ENCODE measurements at places on chromosomes 6 and 20.

DNA sequence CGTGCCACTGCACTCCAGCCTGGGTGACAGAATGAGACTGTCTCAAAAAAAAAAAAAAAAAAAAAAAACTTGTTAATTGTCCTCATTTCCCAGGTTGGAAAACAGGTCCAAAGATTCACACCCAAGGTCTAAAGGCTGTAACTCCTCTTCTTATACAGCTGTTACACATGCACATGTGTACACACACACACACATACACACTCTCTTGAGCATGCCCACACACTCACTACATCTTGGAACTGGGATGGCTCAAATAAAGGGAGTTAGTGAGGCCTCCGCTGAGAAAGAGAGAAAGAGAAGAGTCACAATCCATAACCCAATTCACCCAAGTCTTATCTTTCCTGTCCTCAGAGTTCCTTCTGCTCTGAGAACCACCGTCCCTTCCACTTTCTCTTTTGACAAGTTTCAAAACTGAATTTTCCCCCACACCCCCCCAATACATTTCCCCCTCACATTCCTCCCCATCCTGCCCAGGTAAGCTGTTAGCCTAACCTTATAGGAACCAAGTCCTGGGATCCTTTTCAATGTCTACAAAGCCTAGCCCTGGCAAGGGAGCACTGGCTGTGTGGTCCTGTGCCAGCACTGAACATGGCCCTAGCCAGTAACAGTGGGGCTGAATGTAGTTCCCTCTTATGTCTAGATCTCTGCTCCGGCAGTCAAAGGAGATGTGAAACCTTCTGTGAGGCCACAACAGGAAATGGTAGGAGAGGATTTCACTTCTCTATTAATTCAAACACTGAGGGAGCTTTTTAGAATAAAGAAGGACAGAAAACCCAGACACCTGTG is 3.2 kb upstream of the HLA-DMB start:
- peak; percentile 94 for DNase-seq

GRCh38 chr6:131949620-131949908 is 1.6 kb downstream of the CCN2 start:
- DNase-seq = no peak

DNA sequence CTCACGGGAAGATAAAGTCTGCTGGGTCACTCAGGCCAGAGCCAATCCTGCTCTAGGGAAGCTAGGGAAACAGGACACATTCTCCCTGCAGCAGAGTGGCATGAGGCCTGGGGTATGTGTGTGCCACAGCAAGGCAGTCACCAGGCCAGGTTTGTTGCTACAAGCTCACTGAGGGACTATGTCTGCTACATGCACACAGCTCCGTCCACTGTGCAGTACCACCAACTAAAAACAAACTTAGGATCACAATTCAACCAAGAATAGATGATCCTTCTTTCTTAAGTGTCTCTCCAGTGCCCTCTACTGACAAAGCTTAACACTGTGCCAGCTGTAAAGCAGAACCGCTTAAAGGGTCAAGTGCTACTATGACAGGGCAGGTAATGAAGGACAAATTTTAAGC is 192.5 kb downstream of the PTPRK start:
- DNase-seq = peak; percentile 78

GRCh38 chr20:11371831-11372230 is 545.9 kb upstream of the BTBD3 start:
- DNase-seq = no peak

- DNase-seq = no peak
These were observed 155.3 kb downstream of the DHX35 start for GRCh38 chr20:39117491-39117890.

DNA sequence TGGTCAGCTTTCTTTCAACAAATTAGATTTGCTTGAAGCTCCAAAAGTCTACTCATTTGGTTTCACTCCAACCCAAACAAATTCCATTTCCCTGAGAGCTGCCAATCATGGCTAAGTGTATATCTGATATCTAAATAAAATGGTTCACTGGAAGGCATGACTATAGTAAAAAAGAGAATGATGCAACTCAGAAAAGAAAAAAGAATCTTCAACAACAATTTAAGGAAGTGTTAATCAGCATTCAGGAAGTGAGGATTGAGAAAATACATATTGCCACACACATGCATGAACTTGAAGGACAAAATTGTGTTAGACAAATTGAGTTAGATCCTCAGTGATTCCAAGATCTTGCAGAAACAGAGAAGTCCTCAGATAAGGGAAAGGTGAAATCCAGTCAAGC is 972.9 kb upstream of the FLRT3 start:
- no peak for DNase-seq

DNA sequence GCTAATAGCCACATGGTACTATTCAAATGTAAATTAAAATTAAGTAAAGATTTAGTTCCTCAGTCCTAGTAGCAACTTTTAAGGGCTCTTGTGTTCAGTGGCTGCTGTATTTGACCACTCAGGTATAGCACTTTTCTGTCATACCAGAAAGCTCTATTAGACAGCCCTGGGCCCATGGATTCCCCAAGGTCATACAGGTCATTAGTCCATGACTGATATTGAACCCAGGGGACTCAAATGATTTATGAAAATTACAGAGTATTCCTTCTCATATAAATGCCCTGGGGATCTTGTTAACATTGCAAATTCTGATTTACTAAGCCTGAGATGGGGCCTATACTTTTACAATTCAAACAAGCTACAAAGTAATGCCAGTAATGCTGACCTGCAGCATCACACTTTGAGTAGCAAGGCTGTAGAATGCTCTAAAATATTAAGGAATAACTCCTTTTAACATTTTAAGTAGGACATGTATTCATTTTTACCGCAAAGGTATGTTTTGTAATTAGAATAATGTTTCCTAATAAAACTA is 29.6 kb downstream of the RNF217 start:
- DNase-seq = peak; percentile 75

GRCh38 chr6:157258878-157259277 is 64.4 kb downstream of the TMEM242 start:
- no peak for DNase-seq

DNA sequence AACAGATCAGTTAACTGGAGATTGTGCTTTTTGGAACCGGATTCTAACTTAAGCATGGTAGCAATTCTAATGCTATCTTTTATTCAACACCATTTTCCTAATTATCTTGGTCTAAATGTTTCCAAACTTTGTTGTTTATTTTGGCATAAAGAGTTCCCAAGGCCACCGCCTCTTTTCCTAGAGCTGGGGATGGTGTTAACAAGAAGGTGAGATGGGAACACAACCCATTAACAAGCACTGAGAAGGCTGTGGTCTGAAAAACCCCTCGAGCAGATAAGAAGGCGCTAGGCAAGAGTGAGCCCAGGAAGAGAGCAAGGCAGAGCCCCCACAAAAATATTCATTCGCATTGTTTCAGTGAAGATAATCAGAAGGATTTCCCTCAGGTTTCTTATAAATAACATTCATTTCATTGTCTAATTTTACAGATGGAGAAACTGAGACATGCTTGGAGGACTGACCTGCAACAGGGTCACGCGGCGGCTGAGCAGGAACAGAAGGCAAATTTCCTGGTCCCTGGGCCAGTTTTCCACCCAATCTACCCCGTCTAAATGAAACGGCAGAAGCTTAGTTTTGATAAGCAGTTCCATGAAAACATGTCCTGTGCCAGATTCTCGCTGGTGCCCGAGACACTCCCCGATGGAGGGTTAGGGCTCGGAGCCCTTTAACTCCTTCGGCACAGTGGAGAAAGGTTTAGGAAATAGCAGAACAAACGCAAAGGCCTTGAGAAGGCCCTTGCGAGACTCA is 155.6 kb downstream of the FOXC1 start:
- no peak for DNase-seq

GRCh38 chr20:1375515-1375914 is 17.3 kb downstream of the FKBP1A start:
- no peak for DNase-seq

GRCh38 chr6:169216830-169217229 is 36.8 kb downstream of the THBS2 start:
- no peak for DNase-seq

- no peak for DNase-seq
These were observed 324.5 kb downstream of the PREX1 start for GRCh38 chr20:48503166-48503815.

DNA sequence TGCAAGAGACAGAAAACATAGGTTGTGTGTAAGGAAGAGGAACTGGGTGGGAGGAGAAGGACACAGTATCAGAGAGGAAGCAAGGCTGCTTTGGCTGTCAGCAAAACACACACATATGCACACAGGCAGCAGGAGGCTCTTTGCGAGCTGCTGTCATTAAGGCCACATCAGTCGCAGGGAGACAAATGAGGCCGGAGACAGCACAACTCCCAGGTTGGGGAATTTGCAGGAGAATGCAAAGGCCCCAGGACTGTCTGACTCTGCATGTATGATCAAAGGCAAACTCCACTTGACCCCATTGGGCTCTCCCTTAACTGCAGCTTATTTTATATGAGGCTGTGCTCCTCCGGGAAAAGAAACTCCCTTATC is 35.3 kb downstream of the METTL24 start:
- DNase-seq = no peak

DNA sequence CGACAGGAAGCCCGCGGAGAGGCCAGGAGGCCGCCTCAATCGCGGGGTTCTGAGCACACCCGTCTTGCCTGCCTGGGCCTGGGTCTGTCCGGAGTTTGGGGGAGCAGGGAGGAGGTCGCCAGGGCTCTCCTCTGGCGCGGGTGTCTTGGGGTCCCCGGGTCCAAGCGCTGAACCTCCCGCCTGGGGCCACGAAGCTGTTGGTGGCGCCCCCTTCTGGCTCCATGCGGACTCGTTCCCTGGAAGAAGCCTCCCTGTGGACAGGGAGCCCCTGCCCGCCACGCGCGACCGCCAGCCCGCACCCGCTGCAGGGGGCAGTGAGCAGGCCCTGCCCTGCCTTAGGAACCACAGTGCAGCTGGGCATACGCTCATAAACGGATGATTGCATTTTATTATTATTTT is 44.7 kb downstream of the MCUR1 start:
- DNase-seq = no peak

DNA sequence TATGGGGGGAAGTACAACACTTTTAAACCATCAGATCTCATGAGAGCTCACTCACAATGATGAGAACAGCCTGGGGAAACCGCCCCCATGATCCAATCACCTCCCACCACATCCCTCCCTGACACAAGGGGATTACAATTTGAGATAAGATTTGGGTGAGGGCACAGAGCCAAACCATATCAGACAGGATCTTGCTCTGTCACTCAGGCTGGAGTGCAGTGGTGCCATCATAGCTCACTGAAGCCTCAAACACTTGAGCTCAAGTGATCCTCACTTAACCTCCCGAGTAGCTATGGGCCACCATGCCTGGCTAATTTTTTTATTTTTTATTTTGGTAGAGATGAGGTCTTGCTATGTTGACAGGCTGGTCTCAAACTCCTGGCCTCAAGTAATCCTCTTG is 5.1 kb upstream of the IYD start:
- DNase-seq = no peak

- DNase-seq = peak; percentile 81
These were observed 3.2 kb downstream of the GRIK2 start for GRCh38 chr6:101396548-101397173.

- DNase-seq = no peak
These were observed 1579.3 kb downstream of the HACE1 start for GRCh38 chr6:103280417-103280816.

DNA sequence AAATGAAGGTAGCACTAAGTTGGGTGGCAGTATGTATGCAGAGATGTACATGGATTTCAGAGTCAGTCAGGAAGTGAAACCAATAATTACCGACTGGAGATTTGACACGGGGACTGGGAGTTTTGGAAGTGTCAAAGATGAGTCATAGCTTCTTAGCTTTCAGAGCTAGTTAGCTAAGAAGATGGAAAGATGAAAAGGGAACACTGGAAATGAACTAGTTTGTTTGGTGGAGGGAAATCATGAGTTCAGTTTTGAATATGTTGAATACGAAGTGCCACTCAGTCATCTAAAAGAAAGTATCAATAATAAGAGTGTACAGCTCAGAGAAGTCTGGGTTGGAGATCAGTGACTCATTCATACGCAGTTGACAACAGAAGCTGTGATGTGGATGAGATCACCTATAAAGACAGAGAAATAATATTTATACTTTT is 7.5 kb downstream of the ESF1 start:
- DNase-seq = no peak

- DNase-seq = peak; percentile 88
These were observed 93.2 kb downstream of the DLGAP4 start for GRCh38 chr20:36399147-36399968.

DNA sequence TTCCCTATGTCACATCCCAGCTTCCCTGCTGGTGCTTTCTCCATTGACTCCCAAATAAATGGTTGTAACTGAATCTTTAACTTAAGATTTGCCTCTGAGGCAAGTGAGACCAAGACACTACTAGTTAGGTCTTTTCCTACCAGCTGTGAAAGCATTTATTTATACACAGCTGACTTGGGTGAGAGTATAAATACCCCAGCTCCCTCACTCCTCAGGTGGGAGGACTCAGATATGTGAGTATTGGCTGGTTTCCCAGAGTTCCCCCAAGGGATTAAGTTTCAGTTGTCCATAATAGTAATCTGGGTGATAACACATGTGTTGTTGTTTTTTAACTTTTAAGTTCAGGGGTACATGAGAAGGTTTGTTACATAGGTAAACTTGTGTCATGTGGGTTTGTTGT is 49.8 kb downstream of the CFAP61 start:
- no peak for DNase-seq

DNA sequence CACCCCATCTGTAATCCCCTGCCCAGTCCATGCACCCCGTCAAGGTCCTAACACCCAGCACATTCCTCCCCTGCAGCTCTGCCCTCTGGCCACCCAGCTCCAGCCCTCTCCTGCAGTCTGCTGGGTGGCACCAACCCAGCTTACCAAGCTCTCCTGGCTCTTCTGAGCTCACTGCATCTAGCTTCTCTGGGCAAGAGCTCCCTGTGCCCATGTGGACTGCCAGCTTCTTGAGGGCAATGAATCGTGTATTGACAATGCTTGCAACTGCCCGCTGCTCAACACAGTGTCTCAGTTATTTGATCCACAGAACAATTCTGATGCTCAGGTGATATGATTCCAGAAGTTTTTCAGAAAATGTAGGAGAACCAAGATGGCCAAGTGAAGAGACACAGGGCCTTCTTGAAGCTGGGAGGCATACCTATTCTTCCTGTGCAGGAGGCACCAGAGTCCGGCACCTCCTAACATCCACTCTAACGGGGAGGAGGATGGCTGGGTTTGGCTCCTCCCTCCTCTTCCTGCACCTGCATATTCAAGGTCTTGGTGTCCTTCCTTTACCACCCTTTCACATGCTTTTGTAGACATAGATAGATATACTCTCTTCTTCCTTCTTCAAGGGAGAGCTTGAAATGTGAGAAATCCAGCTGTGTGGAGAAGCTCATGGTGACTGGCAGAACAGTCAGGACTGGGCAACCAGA is 85.6 kb downstream of the TRERF1 start:
- no peak for DNase-seq
